ENCODE measurements at places on chromosomes 13 and 19.
A peak's percentile ranks its signal among the peaks of the same experiment; 100 is the strongest.

- DNase-seq: no peak
Observed at GRCh38 chr13:74466864-74467263, 332.7 kb upstream of the KLF12 start.

GRCh38 chr19:33385956-33386355 lies 12.4 kb downstream of the CEBPG start:
- no peak for DNase-seq

- DNase-seq: no peak
Observed at GRCh38 chr19:310141-310651, 19.0 kb upstream of the PLPP2 start.

- DNase-seq: peak; percentile 42
Observed at GRCh38 chr19:55340784-55341147, 1.1 kb downstream of the KMT5C start.

DNA sequence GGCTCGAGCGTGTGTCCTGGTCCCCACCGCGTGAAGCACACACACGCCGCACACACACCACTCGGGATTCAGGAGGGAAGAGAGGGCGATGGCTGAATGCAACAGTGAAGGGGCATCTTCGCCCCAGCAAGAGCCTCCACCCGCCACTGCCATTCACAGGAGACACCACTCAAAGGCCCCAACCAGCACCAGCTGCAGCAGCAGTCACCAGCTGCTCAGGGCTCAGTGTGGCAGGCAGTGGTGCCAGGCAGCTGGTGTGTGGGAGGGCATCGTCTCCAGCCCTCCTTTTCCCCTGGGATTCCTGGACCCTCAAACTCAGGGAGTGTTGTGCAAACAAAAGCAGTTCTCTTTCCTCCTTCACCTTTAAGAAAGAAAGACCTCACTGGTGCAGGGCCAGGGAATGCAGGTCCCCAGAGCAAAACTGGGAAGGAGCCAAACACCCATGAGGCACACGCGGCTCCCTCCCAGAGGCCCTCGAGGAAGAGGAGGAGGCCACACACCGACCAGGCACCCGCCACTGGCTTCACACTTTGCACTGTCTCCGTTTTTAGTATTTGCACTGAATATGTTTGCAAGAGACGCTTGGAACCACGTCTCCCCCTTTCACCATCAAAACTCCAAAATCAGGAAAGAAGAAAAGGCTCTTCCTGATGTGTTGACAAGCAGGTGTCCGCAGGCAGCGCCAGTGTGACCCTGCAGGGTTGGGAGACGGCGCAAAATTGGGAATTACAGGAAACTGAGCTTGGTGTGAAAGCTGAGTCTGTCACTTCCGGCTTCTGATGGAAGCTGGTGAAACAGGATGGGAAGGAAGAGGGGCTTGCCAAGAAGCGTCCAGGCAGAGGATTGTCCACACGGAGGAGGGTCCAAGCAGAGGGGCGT lies 26.4 kb upstream of the F7 start:
- DNase-seq: no peak

GRCh38 chr19:46487802-46488445 lies 7.7 kb downstream of the PNMA8B start:
- DNase-seq: peak; percentile 74

DNA sequence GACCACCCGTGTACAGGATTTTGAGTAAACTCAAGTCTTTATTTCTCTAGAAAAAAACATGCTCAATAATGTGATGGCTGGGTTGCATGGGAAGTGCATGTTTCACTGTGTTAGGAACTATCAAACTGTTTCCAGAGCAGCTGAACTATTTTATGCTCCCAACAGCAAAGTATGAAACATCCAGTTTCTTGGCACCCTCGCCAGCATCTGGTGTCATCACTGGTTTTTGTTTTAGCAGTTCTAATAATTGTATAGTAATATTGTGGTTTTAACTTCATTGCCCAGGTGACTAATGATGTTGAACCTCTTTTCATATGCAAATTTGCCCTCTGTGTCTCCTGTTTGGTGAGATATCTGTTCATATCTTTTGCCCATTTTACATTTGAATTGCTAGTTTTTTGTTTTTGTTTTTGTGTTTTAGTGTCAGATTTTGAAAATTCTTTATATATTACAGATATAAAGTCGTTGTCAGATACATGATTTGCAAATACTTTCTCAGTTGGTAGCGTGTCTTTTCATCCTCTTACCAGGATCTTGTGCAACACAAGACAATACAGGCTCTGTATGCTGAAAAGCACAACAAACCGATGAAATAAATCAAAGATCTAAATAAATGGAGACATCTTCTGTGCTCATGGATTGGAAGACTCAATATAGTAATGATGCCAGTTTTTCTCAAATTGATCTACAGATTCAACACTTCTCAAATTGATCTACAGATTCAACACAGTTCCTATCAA lies 87.8 kb downstream of the IPO5 start:
- no peak for DNase-seq

DNA sequence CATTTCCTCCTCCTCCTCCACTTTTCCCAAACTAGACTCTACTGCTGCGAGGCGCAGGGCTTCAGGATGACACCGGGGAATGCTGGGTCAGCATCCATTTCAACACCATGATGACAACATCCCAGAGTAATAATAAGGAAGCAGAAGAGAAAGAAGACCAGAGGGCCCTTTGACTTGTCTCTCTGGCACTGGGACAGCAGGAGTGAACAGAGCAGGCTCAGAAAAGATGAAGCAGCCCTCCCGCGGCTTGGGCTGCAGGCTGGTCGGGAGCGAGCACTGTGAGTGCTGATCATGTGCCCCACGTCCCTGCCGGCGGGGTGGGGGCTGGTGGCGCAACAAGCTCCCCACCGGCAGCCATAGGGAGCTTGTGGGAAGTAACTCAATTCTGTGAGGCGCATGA lies 30.5 kb downstream of the RANBP3 start:
- DNase-seq: no peak

- no peak for DNase-seq
Observed at GRCh38 chr19:28489776-28490175, 723.2 kb downstream of the UQCRFS1 start.

DNA sequence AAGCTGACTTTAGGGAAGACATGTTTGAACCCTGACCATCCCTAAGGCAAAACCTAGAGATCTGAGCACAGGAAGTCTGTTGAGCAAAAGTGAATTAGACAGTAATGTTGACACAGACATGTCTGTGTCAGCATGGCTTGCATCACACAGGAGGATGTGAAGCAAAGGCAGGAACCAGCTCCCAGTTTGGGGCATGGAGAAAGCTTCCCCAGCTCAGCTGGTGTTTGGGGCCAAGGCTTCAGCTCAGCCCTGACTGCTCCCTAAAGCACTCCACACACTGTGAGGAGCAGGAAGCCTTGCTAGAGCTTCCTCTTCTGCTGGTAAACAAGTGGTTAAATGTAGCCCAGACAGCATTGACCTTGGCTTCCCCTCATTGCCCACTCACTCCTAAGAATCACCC lies 153.8 kb upstream of the UBL3 start:
- DNase-seq: no peak

- DNase-seq: no peak
Observed at GRCh38 chr19:13770013-13770635, 4.1 kb upstream of the C19orf53 start.

- DNase-seq: no peak
Observed at GRCh38 chr13:40207001-40207478, 459.4 kb downstream of the FOXO1 start.

- DNase-seq: no peak
Observed at GRCh38 chr13:110676595-110677587, 29.0 kb downstream of the CARS2 start.

GRCh38 chr19:46381756-46382345 lies 31.5 kb downstream of the CCDC8 start:
- no peak for DNase-seq

- no peak for DNase-seq
Observed at GRCh38 chr19:29564574-29565005, 38.8 kb downstream of the VSTM2B start.

DNA sequence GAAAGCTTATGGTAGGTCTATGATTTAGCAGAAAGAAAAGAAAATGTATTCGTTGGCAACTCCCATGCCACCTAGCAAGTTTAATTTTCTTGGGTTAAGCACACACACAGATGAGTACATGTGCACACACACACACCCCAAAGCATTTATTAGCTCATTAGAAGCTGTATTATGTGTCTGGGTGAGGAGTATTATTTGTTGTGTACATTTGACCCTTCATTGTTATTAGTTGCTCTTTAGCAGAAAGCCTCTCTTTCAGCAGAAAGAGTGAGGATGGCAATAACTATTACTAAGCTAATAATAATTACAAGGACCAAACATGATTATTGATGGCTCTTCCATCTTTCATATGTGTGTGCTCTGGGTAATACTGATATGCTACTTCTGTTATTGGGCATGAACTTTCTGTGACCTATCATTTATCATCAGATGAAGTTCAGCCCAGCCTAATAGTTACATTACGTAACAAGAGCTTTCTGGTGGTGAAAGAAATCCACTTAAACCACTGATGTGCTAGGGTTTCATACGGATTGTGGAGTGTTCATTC lies 177.4 kb upstream of the OBI1 start:
- DNase-seq: no peak

- DNase-seq: no peak
Observed at GRCh38 chr13:113850722-113851479, 13.0 kb downstream of the GAS6 start.

DNA sequence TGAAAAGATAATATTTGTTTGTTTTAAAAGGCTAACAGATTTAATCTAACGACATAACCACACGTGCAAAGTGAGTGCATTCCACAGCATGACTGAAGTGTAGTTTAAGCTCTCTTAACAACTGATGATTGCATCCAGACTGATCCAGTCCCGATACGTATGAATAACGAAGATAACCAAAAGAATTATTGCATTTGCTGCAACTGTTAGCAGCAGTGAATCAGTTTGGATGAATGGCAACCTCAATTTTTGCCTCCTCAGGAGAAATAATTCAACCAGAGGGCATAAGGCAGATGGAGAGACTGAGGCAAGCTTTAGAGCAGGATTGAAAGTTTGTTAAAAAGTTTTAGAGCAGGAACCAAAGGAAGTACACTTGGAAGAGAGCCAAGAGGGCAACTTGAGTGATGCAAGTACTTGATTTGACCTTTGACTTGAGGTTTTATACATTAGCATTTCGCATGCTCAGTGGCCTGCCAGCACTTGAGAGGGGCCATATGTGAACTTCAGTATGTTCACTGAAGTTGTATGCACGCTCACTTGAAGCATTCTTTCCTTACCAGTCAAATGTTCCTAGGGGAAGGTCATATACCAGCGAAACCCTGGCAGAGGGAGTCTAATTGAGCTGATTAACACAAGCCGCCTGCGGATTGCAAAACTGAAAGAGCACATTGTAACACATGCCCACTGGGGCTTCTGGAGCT lies 835.0 kb upstream of the PCDH20 start:
- DNase-seq: no peak

- DNase-seq: no peak
Observed at GRCh38 chr19:42271861-42272534, 2.9 kb downstream of the CIC start.

DNA sequence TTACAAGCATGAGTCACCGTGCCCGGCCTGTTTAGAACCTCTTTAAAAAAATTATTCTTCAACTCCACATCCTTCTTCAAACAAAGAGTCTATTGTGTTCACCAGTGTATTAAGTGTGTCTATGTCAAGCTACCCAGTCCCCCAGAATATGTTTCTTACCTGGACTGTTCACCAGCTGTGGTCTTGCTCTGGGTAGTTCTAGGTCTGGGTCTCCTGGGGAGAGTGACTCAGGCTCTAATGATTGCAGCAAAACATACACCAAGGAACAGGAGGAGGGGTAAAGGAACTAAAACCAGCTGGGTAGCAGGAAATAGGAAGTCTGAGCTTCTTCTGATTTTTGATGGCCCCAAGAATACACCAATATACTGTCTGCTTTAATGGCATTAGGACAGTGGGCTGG lies at the start of gene FPR1:
FPR1 (minus strand) TSS at position 224 of the 400 bp plus-strand sequence. CDS start 4,884 bp downstream, outside the sequence.
- no peak for DNase-seq

DNA sequence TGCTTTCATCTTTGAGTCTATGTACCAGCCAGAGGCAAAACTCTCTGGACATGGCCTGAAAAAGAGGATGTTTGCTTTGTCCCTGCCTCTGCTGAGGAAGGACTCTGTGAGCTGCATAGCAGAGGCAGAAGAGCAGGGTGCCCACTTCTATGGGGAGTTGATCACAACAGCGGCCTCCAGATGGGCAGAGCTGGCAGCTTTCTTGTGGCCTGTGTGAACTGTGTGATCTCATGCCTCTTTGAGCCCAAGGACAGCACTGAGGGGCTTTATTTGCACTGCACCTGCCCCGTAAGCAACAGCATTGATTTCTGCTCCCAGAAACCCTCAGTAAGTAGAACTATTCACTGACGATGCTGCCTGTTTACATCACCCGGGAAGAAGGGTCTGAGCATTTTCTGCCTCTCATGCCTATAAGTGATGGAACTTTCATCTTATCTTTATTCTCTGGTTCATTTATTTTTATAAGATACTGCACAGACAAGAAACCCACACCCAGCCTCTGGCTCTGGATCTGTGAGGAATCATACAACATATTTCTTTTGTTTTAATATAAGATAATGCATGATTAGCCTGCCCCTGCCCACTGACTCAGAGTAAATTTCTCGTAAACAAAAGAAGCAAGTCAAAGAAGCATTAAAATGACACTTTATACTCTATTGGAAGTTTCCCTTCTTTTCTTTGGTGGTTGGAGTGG lies 244.2 kb upstream of the SOX21 start:
- no peak for DNase-seq

DNA sequence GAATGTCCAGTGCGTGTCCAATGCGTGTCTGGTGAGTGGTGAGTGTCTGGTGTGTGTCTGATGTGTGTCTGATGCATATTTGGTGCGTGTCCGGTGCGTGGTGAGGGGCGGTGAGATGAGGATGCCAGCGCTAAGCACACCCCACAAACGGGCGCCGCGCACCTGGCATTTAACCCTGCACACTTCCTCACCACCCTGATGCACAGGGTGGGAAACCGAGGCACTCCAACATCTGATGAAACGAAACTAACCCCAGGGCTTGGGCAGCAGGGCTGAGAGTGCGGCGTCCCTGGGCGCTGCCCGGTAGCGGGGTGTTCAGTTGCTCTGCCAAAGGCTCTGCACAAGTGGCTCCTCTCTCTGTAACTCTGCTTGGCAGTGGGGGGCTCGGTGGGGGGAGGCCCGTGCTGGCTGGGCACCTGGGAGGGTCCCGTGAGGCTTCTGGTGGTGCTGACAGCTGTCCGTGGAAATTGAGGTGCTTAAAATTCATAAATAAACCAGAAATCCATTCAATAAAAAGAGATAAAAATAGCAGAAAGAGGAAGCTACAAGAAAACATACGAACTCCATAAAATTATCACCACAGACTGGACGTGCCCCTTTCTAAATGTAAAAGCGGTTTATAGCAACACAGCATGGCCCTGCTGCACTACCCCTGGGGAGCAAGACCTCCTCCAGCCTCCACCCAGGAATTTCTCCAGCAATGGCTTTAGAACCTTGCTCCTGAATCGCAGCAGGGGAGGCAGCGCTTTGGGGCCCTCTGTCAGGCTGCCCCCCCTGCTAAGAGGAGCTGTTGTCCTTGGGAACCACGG lies 76.0 kb downstream of the RASA3 start:
- DNase-seq: no peak

All from activated CD4-positive, alpha-beta T cell treated with anti-CD3 and anti-CD28 coated beads, Interleukin-2, amount 10 ng/mL, durations not matched to agents 7 days and 5 days (primary cell).